ENCODE measurements at places on chromosomes 4 and X. TPM values are rescaled to one million over a fixed set of nuclear protein-coding genes. Genes with fewer than 3 reads are reported as not detected.

DNA sequence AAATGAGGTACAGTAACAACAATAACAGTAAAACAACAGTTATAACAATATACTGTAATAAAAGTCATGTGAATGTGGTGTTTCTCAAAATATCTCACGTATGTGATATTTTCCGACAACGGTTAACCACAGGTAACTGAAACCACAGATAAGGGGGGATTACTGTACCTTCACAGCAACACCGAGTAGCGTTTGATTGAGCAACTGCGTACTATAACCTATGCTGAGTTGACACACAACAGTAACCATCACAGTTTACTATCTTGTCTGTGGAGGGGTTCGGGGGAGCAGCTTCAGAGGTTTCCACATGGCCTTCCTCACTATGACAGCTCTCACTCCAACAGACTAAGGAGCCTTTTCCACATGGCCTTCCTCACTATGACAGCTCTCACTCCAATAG, 13.4 kb downstream of the RBMX2 start:
- H3K27me3 ChIP-seq, result no peaks in the 10 kb centered on the region
- no peak overlapping the region for H3K4me3 ChIP-seq
- no peak overlapping the region for H3K27ac ChIP-seq
- DNase-seq, result no peak
- no peaks in the 10 kb centered on the region for H3K4me1 ChIP-seq

DNA sequence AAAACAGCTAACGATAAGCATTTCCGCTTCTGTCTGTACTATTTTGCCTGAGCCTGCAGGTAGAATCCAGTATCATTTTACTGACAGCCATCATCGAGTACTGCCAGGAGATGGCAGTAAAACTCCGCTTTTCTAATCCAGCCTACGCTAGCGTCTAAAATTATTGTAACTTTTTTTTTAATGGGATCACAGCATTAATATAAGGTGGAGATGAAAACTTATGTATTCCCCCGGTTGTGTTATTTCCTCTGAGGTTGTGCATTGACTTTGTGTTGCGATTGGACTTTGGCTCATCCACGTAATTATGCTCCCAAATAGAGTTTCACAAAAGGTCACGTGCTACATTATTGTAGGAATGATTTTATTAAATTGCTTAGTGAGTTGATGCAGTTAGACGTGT, 248.1 kb downstream of the C4orf33 start:
- no peaks in the 10 kb centered on the region for H3K27me3 ChIP-seq
- H3K36me3 ChIP-seq, result no peaks in the 10 kb centered on the region
- no peak overlapping the region for H3K4me3 ChIP-seq
- no peaks in the 10 kb centered on the region for H3K4me1 ChIP-seq
- no peak for DNase-seq

Gene APLN
- total RNA-seq, result 11.0 TPM

Gene GABRQ
- not detected for total RNA-seq

DNA sequence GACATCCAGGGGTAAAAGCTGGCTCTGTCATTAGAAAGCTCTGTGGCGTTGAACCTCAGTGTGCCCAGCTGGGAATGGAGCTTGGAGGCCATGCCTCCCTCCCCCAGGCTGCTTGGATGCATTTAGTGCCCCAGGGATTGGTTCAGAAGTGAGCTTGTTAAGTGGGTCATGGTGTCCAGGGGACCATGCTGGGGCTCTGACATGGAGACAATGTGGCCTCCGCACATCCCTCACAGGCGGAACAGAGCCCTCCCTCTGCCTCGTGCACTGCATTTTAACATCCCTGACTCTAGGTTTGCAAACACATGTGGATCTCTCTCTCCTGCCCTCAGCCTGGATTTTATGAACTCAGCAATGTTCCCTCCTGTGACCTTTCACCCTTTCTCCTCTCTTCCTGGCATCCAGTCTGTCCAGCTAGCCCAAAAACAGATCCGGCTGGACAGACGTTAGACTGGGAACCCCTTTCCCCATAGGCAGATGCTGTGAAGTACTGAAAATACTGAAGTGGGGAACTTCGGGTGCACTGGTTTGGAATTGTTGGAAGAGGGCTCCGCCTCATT, 81.5 kb downstream of the SORCS2 start:
- no peak for DNase-seq
- H3K27ac ChIP-seq, result no peak overlapping the region
- H3K27me3 ChIP-seq, result no peaks in the 10 kb centered on the region
- no peaks in the 10 kb centered on the region for H3K36me3 ChIP-seq

GRCh38 chrX:18871970-18872369, 111.9 kb downstream of the PHKA2 start:
- peak overlapping the region; percentile 99 for H3K27ac ChIP-seq
- no peak overlapping the region for H3K4me3 ChIP-seq
- H3K36me3 ChIP-seq, result no peaks in the 10 kb centered on the region
- no peak for DNase-seq
- no peaks in the 10 kb centered on the region for H3K27me3 ChIP-seq

DNA sequence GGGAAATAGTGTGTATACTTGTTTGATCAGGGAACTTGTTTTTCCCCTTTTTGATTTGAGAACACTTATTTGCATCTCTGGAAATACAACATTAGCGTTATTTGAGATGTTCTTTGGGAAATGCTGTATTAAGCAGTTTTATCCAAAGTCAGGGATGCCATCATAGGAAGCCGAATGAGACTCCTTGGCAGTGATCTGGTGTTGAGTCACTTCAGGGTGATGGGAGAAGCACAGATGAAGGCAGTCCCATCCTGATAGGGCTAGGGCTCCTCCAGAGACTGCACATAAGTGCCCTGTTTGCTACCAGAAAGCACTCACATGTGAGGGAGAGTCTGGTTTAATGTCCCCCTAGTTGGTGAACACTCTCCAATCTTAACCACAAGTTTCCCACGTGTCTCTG, 62.3 kb downstream of the IL1RAPL1 start:
- H3K27me3 ChIP-seq, result no peaks in the 10 kb centered on the region
- DNase-seq, result no peak
- no peak overlapping the region for H3K4me3 ChIP-seq
- no peak overlapping the region for H3K27ac ChIP-seq

Gene COL4A5
- total RNA-seq, result 48.0 TPM

GRCh38 chr4:48509543-48509942, 19.5 kb downstream of the ZAR1 start:
- no peaks in the 10 kb centered on the region for H3K27me3 ChIP-seq
- no peak overlapping the region for H3K27ac ChIP-seq
- no peak overlapping the region for H3K4me3 ChIP-seq
- no peak for DNase-seq
- H3K36me3 ChIP-seq, result peaks cover 7% of the 10 kb centered on the region

DNA sequence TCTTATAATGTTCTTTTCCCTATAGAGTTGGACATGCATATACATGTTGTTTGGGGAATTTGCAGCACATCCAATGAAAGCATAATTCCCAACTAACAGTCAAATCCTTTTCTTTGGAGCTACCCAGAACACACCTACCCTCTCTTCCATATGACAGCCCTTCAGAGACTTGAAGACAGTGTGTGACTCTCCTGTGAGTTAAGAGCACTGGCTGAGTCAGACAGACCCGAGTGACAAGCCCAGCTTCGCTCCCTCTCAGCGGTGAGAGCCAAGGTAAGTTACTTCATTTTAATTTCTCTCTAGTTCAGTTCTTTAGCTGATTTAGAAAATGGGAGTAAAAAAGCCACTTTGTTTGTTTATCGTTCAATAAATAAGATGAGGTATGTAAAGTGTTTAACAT, 86.3 kb downstream of the RTL9 start:
- no peaks in the 10 kb centered on the region for H3K27me3 ChIP-seq
- no peaks in the 10 kb centered on the region for H3K4me1 ChIP-seq
- H3K36me3 ChIP-seq, result no peaks in the 10 kb centered on the region

GRCh38 chrX:123223409-123223808, 39.3 kb downstream of the GRIA3 start:
- H3K4me1 ChIP-seq, result no peaks in the 10 kb centered on the region
- DNase-seq, result no peak
- no peaks in the 10 kb centered on the region for H3K36me3 ChIP-seq

Gene GIMD1
- not detected for total RNA-seq

Gene MAGEB2
- total RNA-seq, result not detected

- no peak overlapping the region for H3K27ac ChIP-seq
- H3K36me3 ChIP-seq, result no peaks in the 10 kb centered on the region
- no peaks in the 10 kb centered on the region for H3K27me3 ChIP-seq
- no peak for DNase-seq
- no peak overlapping the region for H3K4me3 ChIP-seq
Observed at GRCh38 chr4:121706595-121707021, 9.8 kb upstream of the ANXA5 start.

Gene ERVMER34-1
- total RNA-seq, result 0.36 TPM

Gene SPANXA1
- total RNA-seq, result not detected

DNA sequence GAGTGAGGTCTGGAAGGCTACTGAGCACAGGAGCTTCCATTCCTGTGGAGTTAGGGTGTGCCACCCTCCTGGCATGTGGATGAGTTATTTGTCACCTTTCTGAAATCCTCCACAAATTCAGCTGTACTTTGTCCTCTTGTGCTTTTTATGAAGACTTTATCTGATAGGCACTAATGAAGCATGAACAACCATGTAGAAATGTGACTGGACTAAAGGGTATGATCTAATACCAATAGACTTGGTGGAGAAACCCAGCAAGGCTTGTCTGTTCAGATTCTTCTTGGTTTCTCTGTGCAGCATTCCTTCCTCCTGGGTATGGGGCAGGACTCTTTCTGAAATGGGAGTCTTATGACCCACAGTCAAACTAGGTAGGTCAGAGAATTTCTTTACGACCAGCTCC, 9.6 kb downstream of the NBDY start:
- no peak overlapping the region for H3K4me3 ChIP-seq
- no peaks in the 10 kb centered on the region for H3K36me3 ChIP-seq
- no peaks in the 10 kb centered on the region for H3K4me1 ChIP-seq
- DNase-seq, result no peak
- no peaks in the 10 kb centered on the region for H3K27me3 ChIP-seq

Gene PABPC1L2A
- total RNA-seq, result not detected

DNA sequence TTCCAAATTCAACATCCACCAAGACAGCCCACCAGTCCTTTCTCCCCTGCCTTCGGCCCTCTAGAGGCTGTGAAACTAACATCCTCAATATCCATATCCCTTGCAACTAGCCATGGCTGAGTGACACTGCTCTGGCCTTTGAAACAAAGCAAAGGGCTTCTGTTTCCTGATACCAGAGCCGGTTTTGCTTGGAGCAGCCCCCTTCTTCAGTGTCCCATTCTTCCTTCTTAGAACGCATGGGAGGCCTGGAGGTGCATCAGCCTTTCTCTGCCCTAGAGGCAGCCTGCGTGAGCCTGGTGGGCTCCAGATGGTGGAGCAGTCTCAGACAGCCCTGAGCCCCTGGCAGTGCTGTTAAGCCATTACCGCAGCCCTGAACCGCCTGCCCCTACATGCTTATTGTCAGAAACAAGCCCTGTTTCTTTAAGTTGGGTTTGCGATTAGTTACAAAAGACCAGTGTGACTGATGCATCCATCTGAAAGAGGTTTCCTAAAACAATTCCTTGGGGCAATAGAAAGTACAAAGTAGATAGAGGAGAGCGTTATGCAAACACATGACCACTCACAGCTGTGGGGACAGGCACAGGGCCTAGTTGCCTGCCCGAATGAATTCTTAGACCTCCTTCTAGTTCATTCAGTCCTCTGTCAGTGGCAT, 74.1 kb downstream of the EVC start:
- no peak for DNase-seq
- H3K4me1 ChIP-seq, result no peaks in the 10 kb centered on the region
- H3K36me3 ChIP-seq, result peaks cover 5% of the 10 kb centered on the region
- H3K27ac ChIP-seq, result peak overlapping the region; percentile 34
- H3K27me3 ChIP-seq, result no peaks in the 10 kb centered on the region

GRCh38 chrX:71482228-71482958, 50.5 kb upstream of the OGT start:
- no peaks in the 10 kb centered on the region for H3K27me3 ChIP-seq
- DNase-seq, result no peak
- no peaks in the 10 kb centered on the region for H3K36me3 ChIP-seq
- no peaks in the 10 kb centered on the region for H3K4me1 ChIP-seq
- H3K27ac ChIP-seq, result no peak overlapping the region

GRCh38 chr4:103497692-103498091, 222.1 kb downstream of the TACR3 start:
- H3K36me3 ChIP-seq, result no peaks in the 10 kb centered on the region
- no peak overlapping the region for H3K4me3 ChIP-seq
- no peaks in the 10 kb centered on the region for H3K27me3 ChIP-seq
- H3K4me1 ChIP-seq, result no peaks in the 10 kb centered on the region
- no peak for DNase-seq

Gene TMEM154
- total RNA-seq, result 5.4 TPM

DNA sequence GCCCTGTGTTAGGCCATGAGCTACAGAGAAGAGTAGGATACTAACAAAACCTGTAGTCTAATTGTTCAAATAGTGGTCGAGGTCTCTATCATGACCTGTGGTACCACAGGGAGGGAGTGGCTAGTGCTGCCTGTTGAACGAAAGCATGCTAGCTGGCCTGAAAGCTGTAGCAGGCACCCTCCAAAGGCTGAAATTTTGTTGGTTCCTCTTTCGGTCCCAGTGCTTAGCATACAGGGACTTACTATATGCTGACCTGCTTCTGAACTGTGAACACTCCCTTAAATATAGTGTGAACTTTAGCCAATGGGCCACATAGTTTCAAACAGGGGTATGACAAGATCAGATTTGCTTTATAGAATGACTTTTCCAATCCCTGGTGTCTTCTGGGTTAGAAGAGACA, 113.4 kb downstream of the PJA1 start:
- H3K36me3 ChIP-seq, result no peaks in the 10 kb centered on the region
- no peak for DNase-seq
- no peaks in the 10 kb centered on the region for H3K4me1 ChIP-seq
- no peaks in the 10 kb centered on the region for H3K27me3 ChIP-seq
- no peak overlapping the region for H3K4me3 ChIP-seq
- H3K27ac ChIP-seq, result no peak overlapping the region

DNA sequence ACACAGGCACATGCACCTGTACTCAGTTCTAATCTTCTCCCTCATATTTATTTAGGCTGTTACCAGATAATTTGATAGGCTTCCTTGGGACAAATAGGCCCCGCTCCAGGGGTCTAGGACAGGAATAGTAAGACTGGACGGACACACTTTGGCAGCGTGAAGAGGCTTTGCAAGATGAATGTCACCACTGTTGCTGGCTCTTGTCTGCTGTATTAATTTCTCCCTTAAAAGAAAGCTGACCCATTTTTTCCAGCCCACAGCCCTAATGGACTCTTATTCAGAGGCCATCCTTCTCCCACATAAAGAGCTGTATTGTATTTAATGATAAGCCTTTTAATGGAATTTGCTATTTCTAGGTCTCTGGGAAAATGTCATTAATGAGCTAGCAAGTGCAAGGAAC, 18.0 kb downstream of the FAM184B start:
- no peaks in the 10 kb centered on the region for H3K27me3 ChIP-seq
- no peaks in the 10 kb centered on the region for H3K4me1 ChIP-seq
- H3K4me3 ChIP-seq, result no peak overlapping the region
- DNase-seq, result no peak
- H3K36me3 ChIP-seq, result no peaks in the 10 kb centered on the region

Gene XAGE3
- total RNA-seq, result not detected
